CD4-positive, CD25-positive, alpha-beta regulatory T cell (primary cell): ENCODE measurements at places on chromosomes 5 and 9. TPM values are rescaled to one million over a fixed set of nuclear protein-coding genes. Genes with fewer than 3 reads are reported as not detected.

GRCh38 chr9:69093471-69094103 is 58.0 kb downstream of the FXN start:
- no peaks in the 10 kb centered on the region for H3K36me3 ChIP-seq
- no peaks in the 10 kb centered on the region for H3K27me3 ChIP-seq
- H3K4me1 ChIP-seq = no peaks in the 10 kb centered on the region
- no peak overlapping the region for H3K4me3 ChIP-seq
- DNase-seq = no peak

DNA sequence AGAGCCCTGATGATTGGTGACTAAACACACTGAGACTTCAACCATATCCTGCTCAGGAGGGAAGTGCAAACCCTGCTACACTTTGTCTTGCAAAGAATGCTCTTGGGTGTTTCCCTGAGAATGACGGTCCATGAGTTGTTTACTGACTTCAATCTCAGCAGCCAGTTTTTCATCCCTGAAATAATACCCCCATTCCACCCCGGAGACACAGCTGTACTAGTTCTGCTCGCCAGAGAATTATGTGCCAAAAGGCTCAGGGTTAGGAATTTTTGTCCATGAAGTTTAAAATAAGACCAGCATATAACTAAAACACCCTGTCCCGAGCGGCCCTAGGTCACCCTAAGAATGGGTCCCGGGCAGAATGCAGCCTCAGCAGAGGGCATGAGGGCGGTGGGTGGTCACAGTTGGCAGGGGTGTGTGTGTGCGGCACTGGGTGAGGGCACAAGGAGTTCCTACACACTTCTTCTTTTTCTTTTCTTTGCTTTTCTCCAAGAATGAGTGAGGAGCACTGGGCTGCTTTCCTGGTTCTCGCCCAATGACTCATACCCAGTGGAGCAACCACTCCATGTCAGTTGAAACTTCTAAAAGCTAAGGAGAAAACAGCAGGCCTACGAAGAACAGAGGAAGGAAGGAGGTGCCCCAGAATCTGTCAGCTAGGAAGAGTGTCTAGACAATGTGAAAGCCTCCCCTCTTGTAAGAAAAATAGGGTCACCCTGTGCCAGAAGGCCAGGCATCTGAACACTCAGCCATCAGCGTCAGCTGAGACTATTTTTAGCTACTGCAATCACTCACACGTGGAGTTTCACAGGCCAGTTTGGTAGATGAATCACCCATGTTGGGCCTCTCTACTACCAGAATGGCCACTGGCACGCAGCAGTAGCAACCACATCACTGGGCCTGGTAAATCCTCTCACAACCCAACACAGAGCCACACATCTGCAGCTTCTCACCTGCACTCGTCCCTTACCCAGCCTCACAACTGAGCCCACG is 105.9 kb downstream of the DPYSL3 start:
- no peaks in the 10 kb centered on the region for H3K4me1 ChIP-seq
- H3K4me3 ChIP-seq = no peak overlapping the region
- no peak overlapping the region for H3K27ac ChIP-seq
- H3K36me3 ChIP-seq = no peaks in the 10 kb centered on the region

DNA sequence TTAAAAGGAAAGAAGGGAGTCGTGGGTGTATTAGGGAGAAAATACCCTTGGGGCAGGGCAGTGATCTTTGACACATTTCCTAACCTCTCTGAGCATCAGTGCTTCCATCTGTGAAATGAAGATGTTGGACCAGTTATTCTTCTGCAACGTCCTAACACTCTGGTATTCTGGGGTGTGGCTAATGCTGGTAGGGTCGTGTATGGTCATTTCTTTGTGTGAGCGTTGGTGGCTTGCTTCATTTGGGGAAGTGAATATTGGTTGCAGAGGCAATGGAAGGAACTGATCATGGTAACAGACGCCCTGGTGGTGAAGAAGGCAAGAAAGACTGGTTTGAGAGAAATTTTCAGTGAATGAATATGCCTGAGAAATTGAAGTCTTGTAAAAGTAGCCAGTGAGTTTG is 67.9 kb upstream of the TTC23L start:
- DNase-seq = no peak
- no peaks in the 10 kb centered on the region for H3K4me1 ChIP-seq
- H3K36me3 ChIP-seq = no peaks in the 10 kb centered on the region
- no peaks in the 10 kb centered on the region for H3K27me3 ChIP-seq

DNA sequence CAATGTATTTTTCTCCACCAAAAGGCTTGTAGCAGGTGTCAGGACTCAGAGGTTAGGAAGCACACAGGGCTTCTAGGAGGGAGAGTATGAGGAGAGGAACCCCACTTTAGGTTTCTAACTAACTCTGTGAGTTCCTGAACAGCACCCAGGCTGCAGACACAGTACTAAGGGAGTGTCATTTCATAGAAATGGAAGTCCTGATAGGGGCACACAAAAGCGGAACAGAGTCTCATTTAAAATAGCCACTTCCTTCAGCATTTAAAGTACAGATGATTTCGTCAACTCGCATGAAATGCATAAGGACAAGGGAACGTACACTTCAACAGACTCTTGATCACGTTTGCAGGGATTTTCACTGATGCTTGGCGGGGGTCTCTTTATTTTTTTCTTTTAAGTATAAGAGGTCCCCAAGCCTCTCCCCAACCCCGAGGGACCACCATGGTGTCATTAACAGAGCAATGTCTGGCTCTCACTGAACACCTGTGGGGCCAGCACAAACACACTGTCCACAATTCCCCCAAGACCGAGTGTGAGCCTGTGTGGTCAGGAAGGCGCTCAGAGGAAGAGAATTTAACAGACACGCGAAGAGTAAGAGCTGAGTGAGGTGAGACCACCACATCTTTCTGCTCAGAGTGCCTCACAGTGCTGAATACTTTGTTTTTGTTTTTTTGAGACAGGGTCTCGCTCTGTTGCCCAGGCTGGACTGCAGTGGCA is 82.3 kb downstream of the SECISBP2 start:
- H3K27me3 ChIP-seq = no peaks in the 10 kb centered on the region
- no peak overlapping the region for H3K4me3 ChIP-seq
- H3K36me3 ChIP-seq = peaks cover 98% of the 10 kb centered on the region
- DNase-seq = no peak
- no peak overlapping the region for H3K27ac ChIP-seq

- H3K36me3 ChIP-seq = no peaks in the 10 kb centered on the region
- no peak overlapping the region for H3K4me3 ChIP-seq
- no peaks in the 10 kb centered on the region for H3K4me1 ChIP-seq
- no peak overlapping the region for H3K27ac ChIP-seq
Measured at GRCh38 chr9:137977571-137978261, 100.1 kb downstream of the CACNA1B start.

POU5F2 gene
- 4.2 TPM for total RNA-seq
